ENCODE measurements at places on chromosomes 12 and 14. TPM values are rescaled to one million over a fixed set of nuclear protein-coding genes. Genes with fewer than 3 reads are reported as not detected.

Gene NIN
- 72.6 TPM for total RNA-seq

Gene PPFIA2
- total RNA-seq: not detected

Gene POLE2
- total RNA-seq: 44.4 TPM

Gene NRXN3
- not detected for total RNA-seq

Gene FOXA1
- total RNA-seq: not detected

Gene RHEBL1
- total RNA-seq: 12.9 TPM

Gene IRF2BPL
- total RNA-seq: 27.2 TPM

Gene SOAT2
- total RNA-seq: 1.5 TPM

Gene FAM222A
- 2.1 TPM for total RNA-seq

Gene TMEM132D
- total RNA-seq: not detected

Gene EPYC
- total RNA-seq: not detected

Gene IGF1
- total RNA-seq: 0.78 TPM

Gene SLC38A4
- total RNA-seq: not detected

Gene P3H3
- 1.8 TPM for total RNA-seq

Gene NOS1
- total RNA-seq: not detected

Gene CYP46A1
- 0.46 TPM for total RNA-seq

Gene SPRYD3
- 33.9 TPM for total RNA-seq

Gene ACSM4
- not detected for total RNA-seq

Gene NINJ2
- 2.3 TPM for total RNA-seq

Gene PTPN6
- 441 TPM for total RNA-seq

Gene NPFF
- not detected for total RNA-seq

Gene CLEC9A
- not detected for total RNA-seq

Gene CD163
- not detected for total RNA-seq

Gene RAB21
- total RNA-seq: 91.8 TPM

Gene CEP290
- 16.5 TPM for total RNA-seq

Gene OAS1
- 6.4 TPM for total RNA-seq

Gene LMO3
- not detected for total RNA-seq

Gene ZNF385A
- 0.52 TPM for total RNA-seq

Gene MIP
- not detected for total RNA-seq

Gene ADSS1
- total RNA-seq: 1.8 TPM

Gene SLC24A4
- total RNA-seq: not detected

Gene PYGL
- total RNA-seq: 1.3 TPM

Gene RIMBP2
- total RNA-seq: not detected

Gene RNF10
- 165 TPM for total RNA-seq

Gene ABCB9
- total RNA-seq: 4.8 TPM

Gene CLEC14A
- not detected for total RNA-seq

Gene SERPINA3
- not detected for total RNA-seq

Gene LRFN5
- total RNA-seq: not detected

Gene HCAR2
- not detected for total RNA-seq

Gene DHH
- not detected for total RNA-seq

Gene SRRM4
- total RNA-seq: not detected

Gene APOF
- total RNA-seq: not detected

Gene EID3
- 6.3 TPM for total RNA-seq

Gene FAM186B
- 0.17 TPM for total RNA-seq

Gene ASB2
- 68.2 TPM for total RNA-seq

Gene CLBA1
- total RNA-seq: 4.0 TPM

Gene GNPTAB
- total RNA-seq: 73.8 TPM

Gene OR9K2
- total RNA-seq: not detected

Gene PLEKHD1
- 0.04 TPM for total RNA-seq

Gene BEGAIN
- 3.7 TPM for total RNA-seq

Gene OR6C4
- not detected for total RNA-seq
